ENCODE measurements at places on chromosomes 5 and 9.

DNA sequence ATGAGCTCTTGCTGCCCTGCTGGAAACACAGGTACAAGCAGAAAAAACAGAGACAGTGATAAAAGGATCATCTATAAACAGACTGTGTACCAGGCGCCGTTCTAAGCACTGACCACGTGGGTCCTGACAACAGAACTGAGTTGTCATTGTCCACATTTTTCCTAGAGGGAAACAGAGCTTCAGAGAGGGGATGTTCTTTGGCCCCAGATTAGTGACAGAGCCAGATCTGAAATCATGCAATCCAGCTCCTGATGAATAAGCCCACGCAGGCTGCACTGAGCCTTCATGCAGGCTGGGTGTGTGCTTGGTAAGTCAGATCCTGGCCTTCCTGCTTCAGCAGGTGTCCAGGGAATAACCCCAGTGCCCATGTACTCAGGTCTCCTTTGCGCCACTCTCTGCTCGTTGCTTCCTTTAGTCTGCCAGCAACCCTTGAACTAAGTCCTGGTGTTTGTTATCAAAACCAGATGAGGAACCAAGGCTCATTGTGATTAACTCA, 22.8 kb upstream of the TCF7 start:
- DNase-seq = no peak

- no peak for DNase-seq
These were observed 99.8 kb upstream of the DAP start for GRCh38 chr5:10860645-10861422.

- no peak for DNase-seq
These were observed 174.9 kb upstream of the SMIM23 start for GRCh38 chr5:171610686-171611085.

DNA sequence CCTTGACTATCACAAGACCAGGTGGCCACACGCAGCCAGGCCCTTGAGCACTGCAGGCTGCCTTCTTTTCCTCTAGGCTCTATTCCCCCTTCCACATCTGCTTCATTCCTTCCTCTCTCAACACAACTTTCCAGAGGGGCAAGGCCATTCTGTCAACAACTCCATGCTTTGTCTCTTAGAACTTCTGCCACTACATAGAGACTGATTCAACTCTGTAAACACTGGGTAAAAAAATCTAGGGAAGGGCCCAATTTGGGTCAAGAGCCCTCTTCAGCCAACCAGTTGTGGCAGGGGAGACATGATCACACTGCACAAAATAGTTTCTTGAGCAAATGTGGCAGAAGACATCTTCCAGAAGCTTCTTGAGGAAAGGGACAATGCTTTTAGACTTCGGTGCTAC, 55.6 kb downstream of the ATPSCKMT start:
- DNase-seq = no peak
